Large intestine (tissue), 12 donors: ENCODE measurements at places on chromosomes 12 and 14.
A peak's percentile ranks its signal among the peaks of the same experiment; 100 is the strongest.

GRCh38 chr14:99793213-99794150 is at the start of gene EML1:
Gene EML1, plus strand, starts transcription at chr14:99793413. Its CDS starts 64 bp downstream, at chr14:99793477.
- peak; percentile 71 for DNase-seq

- no peak for DNase-seq
Measured at GRCh38 chr14:23069413-23069806, 12.1 kb upstream of the CDH24 start.

GRCh38 chr14:55301437-55302121 is 30.4 kb downstream of the FBXO34 start:
- DNase-seq = no peak

GRCh38 chr12:100574187-100575074 is 947 bp downstream of the GAS2L3 start:
- DNase-seq = no peak

DNA sequence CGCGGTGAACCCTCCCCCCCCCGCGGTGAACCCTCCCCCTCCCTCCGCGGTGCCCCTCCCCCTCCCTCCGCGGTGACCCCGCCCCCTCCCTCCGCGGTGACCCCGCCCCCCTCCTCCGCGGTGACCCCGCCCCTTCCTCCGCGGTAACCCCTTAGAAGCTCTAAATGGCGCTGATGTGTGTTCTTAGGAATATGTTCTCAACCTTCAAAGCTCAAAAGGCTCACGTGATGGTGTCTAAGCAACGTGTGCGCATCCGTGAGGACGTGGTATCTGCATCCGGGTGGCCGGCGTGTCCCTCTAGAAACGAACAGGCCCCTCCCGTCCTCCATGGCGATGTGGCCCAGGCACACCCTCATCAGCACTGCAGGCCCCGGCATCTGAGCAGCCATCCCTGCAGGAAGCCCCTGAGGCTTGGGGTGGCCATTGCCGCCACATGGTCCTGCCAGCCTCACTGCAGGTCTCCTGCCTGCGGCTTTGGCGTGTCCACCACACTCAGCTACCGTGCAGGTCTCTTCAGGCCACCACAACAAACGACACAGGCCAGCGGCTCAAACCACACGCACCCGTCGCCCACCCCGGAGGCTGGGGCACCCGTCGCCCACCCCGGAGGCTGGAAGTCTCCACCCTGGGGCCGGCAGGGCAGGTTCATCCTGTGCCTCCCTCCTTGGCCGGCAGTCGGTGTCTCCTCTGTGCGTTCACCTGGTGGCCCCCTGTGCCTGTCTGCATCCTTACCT is 14.5 kb upstream of the FBRSL1 start:
- DNase-seq = no peak

GRCh38 chr12:89695830-89696229 is 12.8 kb downstream of the ATP2B1 start:
- no peak for DNase-seq

DNA sequence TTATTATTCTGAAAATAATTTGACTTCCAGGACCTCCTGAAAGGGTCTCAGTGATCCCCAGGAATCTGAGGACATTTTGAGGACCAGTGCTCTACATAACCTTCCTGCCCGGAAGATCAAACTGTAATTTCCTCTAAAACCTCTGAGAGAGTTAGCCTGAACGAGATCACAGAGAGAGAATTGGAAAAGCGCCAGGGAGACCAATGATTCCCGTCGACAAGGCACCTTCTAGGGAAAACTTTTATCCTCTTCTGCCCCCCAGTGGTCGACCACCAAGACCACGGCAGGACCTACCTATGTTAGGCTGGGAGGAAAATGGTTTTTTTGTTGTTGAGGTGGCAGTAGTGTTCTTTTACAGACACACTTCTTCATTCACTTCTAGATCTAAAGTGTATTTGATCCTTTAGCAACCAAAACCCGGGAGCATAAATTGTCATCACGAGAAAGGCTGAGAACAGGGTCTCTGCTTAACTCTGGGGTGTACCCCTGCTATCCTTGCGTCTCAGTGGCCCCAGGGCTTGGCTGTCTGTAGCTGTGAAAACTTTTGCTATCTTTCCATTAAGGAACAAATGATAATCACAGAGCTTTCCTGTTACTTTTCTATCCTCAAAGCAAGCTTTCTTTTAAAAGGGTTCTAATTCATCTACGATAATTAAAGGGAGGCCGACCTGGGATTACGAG is 62.9 kb upstream of the NID2 start:
- DNase-seq = peak; percentile 79

DNA sequence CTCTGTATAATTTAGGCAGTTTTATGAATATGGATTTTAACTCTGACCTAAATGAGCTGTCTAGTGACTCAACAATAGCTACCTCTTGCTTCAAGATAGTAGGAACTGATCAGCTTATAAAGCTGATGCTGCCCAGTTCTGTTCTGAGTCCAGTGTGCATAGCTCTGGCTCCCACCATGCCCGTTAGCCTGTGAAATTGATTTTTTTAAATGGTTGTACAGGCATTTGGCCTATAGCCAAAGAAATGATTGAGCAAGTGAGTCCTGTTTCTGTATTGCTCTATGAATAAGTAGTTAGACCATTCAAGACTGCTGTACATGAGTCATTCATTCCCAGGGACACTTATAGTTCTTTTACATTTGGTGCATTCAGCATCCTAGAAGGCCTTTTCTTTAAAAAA is 36.4 kb downstream of the SAMD4A start:
- no peak for DNase-seq

- no peak for DNase-seq
Measured at GRCh38 chr12:121505513-121505912, 75.3 kb downstream of the KDM2B start.

- no peak for DNase-seq
Measured at GRCh38 chr12:78865516-78865915, 942 bp downstream of the SYT1 start.

GRCh38 chr14:105889666-105890473 is 363.5 kb downstream of the TMEM121 start:
- no peak for DNase-seq

DNA sequence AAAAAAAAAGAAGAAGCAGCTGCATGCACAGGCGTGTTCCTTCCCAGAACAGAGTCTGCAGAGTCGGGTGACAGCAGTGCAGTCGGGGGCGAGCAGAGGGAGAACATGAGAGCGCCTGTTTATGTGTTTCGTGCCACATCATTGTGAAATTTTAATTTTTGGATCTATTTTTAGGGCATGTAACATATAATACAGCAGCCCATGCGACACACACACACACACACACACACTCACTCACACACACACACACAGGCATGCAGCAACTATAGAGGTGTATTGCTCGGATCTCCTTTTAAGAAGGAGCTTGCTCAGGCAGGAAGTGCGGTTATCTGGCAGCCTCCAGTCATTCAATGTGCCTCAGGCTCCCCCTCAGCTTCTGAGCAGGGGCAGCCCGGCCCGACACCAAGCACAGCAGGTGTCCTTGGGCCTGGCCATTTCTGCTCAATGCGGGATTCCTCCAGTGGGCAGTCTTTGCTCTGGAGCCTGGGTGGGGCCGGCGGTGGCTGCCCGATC is 71.8 kb downstream of the ZNF664 start:
- no peak for DNase-seq

DNA sequence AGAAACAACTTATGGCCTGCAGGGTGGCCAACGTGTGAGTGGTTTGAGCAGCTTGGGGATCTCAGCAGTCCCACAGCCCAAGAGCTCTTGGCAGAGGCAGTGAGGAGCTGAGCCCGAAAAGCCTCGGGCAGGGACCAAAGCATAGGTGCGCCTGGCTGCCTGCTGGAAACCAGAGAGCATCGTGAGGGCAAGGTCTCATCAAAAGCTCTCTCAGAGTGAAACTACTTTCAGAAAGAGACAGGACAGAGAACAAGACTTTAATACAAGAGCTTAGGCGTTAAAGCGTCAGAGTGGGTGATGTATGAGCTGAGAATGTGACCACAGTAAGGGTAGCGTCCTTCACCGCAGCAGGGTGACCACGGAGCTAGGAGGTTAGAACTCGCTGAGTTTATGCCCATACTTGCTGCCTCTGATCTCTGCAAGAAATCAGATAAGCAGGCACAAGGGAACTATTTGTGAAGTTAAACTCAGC is 30.8 kb downstream of the LGMN start:
- no peak for DNase-seq

- no peak for DNase-seq
Measured at GRCh38 chr14:49984424-49984823, 91.5 kb downstream of the ARF6 start.

DNA sequence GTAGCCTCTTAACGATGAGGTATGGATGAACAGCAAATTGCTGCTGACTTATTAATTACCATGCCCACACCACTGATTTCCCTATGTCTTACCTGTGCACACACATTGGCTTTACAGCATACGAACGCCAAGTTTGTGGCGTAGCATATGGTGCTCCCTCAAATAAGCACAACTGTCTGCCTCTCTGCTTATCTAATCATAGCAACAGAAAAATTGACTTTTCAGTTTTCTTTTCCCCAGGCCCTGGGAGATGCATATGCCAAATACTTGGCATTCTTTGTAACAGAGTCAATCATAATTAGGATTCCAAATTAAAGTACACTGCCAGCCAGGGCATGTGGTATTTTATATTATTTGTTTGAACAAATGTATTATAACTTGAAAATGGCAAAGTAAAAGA is 625.5 kb downstream of the DIO2 start:
- no peak for DNase-seq

DNA sequence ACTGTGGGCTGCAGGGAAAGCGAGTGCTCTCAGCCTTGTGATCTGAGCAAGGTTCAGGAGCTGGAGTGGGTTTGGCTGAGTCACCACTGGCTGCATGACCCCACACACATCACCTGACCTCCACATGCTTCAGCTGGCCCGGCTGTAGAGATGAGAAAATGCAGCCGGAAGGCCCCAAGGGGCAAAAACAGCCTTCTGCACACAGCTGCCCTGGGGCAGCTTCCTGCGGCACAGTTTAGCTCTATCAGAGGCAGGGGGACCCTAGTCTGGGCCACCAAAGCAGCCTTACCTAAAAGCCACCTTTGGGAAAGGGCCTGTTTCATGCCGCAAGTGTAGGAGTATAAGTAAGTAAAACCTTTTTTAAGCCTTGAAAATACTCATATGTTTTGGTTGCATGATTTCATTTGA is 123.3 kb downstream of the SSPN start:
- peak; percentile 89 for DNase-seq

DNA sequence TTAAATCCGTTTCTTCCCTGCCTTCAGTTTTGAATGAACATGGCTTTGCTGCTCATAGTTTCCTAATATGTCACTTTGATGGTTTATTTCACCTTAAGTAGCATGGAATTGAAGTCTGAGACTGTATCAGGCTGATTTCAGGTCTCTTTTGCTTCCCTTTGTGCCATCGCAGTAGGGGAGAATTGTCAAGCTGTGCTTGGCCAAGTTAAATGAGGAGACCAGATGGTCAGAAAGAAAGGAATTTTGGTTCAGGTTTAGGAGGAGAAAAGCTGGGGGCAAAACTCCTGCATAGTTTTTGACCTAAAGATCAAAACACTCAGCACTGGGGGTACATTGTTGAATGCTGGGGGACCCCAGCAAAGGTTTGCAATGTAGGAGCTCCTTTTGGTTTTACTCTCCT is 398.4 kb downstream of the NUAK1 start:
- DNase-seq = no peak

- no peak for DNase-seq
Measured at GRCh38 chr12:54631988-54632728, 2.5 kb downstream of the LACRT start.
